ENCODE measurements at places on chromosomes 2 and 18.

DNA sequence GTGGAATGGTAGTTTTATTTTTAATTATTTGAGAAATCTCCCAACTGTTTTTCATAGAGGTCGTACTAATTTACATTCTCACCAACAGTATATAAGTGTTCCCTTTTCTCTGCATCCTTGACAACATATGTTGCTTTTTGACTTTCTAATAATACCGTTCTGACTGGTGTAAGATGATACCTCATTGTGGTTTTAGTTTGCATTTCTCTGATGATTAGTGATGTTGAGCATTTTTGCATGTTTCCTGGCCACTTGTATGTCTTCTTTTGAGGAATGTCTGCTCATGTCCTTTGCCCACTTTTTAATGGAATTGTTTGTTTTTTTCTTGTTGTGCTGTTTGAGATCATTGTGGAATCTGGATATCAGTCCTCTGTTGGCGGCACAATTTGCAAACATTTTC, 242.5 kb downstream of the ZNF521 start:
- DNase-seq = no peak

DNA sequence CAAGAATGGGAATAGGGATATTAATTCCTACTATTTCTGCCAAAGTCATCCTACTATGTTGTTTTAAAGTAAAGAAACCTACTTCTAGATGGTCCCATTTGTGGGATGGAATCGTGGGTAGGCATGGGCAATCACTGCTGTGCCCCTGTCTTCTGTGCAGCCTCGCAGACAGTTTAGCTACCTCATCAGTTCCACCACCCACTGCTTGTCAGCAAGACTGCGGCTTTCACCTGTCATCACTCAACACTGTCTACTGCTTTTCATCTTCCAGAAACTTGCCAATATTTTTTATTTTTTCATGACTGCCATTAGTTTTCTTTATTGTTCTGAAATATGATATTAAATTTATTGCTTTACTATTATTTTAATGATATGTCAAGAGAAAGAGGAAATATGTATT, 368.1 kb upstream of the KYNU start:
- no peak for DNase-seq

DNA sequence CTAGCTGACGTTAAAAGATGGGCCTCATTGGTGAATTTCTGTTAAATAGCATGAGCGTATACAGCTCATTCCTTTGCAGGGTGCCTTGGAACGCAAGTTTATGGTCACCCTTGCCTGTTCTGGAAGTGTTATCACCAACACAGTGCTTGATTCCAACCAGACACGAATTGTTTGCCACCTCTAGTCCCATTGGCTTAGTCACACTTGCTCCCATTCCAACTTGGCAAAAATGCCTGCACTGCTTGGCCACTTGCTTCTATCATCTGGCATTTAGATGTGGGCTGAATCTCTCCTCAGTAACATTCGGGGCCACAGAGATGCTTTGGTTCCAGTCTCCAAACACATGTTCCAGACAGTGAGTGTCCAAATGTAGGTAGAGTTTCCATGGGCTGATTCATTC, 27.5 kb upstream of the ACVR1 start:
- DNase-seq = no peak

DNA sequence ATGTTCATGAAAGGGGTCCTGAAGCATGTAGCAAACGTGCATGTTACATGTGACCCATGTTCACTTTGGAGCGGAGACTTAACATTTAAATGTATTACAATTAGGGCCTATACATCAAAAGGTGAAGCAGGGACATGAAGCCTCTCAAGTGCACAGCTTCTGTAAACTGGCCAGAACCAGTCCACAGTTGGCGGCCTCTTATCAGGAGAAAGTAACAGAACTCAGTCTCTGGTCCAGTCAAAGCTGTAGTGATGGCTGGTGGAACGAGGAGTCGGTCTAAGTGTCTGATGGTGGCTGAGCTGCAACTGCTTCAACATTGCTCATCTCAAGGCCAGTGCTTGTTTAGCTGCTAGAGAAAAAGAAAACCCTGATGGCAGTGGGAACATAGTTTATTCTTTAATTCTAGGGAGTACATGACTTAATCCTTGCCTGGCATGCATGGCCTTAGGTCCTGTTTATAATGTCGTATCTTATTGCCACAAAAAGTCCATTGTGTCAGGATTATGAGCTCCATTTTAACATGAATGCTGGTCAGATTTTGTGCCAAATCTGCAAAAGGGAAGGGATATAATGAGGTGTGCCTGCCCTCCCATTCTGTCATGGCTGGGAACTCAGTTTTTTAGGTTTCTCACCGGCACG, 22.2 kb upstream of the YES1 start:
- no peak for DNase-seq

GRCh38 chr2:10447300-10447894, 730 bp downstream of the ODC1 start:
- DNase-seq = peak; percentile 29

GRCh38 chr2:444937-445884, 157.3 kb upstream of the ALKAL2 start:
- DNase-seq = peak; percentile 21

DNA sequence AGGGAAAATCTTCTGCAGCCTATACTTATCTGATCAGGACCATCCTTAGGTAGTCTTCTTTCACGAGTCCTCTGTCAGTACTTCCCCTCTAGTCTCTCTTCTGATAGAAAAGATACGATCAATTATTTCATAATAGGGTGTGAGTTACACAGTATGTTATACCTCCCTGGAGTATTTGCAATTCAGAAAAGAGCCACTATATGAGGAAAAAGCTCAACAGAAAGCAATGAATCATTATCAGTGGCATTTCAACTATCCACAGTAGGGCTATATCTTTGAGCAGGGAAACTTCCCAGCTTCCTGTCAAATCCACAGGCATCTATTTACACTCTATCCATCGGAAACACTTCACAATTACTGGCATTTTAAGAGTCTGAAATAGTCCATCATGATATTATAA, 105.3 kb upstream of the ACVR2A start:
- DNase-seq = no peak

GRCh38 chr2:47964722-47965434, 58.6 kb upstream of the FBXO11 start:
- DNase-seq = no peak

- no peak for DNase-seq
These were observed 10.1 kb downstream of the SERPINB10 start for GRCh38 chr18:63917817-63918216.

DNA sequence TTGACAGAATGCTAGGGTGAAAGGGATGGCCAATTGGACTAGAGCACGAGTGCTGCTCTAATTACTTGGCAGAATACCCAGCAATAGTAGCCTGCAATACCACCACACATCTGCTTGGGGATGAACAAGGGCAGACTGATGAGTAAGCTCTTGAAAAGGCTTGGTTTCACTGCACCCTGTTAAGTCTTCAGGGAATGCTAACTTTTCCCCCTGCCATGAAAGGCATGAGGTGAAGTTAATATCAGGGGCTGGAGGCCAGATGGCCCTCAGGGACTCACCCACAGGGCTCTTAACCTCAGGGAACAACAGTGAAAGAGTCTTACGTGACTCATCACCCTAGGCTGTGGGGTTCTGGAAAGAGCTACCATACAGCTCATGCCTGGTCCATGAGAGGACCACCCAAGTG, 51.7 kb upstream of the MYL1 start:
- no peak for DNase-seq

GRCh38 chr2:132991471-132992045, 321.6 kb upstream of the LYPD1 start:
- DNase-seq = no peak

DNA sequence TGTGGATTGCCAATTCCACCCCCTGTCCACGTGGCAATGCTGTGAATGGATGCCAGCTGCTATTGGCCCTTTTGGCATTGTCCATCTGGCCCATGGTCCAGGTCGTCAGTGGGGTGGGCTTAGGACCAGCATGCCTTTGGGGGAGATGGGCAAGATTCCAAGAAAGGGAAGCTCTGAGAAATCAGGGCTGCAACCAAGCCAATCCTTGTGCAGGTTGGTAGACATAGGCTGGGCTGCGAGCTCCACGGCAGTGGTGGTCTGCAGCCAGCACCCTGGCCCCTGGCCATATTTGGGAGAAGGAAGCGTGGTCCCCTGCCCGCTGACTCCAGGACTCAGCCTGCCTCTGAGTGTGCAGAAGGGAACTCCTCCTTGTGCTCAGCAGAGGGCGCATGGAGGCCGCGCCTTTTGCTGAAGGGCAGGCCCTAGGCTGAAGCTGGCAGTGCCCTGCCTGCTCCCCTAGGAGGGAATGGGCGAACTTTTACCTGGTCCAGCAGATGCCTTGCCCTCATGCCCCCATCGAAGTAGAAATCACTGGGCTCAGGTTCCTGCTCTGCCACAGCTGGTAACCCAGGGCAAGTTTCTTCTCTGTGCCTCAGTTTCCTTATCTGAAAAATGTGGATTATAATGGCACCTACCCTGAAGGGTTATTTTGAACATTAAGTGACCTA, 5.4 kb downstream of the SPR start:
- peak; percentile 42 for DNase-seq

DNA sequence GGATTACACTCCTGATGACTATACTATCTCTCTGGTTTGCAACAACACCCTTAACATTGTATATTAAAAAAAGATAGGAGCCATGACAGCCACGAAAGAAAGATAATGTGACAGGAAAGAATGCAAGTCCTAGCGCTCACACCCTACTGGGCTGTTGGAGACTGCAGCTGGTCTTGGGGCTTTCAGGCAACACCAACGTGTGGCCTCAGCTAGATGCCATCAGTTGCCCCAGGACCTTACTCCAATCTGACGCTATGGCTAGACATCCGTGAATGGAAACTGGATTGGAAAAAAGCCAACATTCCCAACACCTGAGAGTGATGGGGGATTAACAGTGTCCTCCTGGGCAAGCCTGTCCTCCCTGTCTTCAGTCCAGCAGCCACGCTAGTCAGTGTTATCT, 357.4 kb upstream of the GULP1 start:
- no peak for DNase-seq

DNA sequence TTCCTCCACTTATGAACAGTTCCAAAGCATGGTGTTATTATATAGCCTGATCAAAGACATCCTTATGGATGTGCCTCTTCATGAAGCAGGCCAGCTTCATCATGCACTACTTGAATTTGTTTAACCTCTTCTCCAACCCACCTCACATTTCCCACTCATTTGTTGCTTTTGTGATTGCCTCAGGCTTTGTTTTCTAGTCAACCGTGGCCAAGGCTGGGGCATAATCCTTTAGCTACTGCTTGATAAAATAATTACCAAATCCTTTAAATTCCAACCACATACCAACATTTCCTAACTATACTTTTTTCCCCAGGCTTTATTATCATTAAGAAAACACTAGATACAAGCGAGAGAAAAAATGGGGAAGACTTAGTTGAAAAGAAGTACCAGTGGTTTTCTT, 39.6 kb upstream of the SCN1A start:
- no peak for DNase-seq

- DNase-seq = peak; percentile 36
These were observed 11.1 kb downstream of the CHRNA1 start for GRCh38 chr2:174753038-174753633.

DNA sequence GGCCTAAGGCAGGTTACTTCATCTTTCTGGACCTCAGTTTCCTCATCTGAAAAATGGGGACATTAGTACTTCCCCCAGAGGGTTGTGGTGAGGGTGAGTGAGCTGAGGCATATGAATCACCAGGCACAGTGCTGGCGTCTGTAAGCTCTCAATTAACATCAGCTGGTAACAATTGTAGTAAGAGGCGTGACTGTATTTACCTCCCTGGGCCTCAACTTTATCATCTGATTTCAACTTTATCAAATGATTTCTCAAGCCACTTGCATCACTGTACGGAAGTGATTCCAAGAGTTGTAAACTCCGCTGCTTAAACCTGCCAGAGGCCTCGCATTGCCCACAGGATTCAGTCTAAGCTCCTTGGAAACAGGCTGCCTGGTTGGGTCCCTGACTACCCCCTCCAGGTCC, 53.6 kb upstream of the PKDCC start:
- DNase-seq = no peak

DNA sequence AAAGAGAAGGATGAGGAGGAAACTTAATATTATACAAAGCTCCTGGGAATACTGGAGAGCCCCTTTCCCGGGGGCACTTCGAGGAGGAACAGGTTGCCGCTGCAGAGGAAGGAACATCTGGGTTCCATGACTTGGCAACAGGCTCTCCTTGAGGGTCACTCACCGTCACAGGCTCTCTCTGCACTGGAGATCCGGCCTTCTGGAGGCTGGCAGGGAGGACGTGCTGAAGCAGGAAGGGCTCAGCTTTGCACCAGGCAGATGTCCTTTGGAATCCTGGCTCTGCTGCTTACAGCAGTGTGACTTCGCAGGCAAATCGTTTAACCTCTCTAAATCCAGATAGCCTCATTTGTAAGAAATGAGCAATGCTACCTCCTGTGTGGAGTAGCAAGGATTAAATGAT, 2.9 kb upstream of the DPYSL5 start:
- no peak for DNase-seq

- no peak for DNase-seq
These were observed 1474.0 kb upstream of the TMEFF2 start for GRCh38 chr2:193668557-193669323.

DNA sequence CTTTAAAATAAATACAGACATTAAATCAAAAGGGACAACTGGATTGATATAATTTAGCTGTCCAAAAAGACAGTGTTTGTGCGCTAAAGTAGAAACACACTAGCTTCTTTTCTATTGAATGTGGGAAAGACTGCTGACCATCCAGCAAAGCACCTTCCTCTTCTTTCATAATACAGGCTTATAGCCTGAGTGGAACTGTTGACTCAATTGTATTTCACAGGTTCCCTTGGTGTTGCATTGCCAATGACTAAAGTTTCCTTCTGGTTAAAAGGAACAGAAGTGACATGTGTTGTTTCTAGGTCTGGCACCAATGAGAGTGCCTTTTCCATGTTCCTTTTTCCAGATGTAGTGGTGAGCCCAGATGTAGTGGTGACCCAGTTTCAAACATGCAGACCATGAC, 412.3 kb downstream of the RNF144A start:
- no peak for DNase-seq

DNA sequence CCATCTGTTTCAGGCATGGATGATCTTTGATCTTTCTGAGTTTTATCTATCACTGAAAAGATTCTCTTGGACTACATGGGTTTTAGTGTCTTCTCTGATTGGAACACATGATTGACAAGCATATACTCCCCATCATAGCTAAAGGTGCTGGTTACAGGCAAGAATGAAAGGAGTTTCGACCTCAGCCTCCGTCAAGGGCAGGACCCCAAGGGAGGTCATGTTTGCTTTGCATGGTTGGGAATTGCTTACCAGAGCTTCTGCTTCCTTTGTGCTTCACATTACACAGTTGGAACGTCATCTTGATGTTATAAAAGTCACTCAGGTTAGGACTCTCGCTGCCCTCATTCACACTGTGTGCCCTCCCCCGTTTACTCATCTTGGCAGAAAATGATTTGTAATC, 287.7 kb downstream of the PIK3C3 start:
- no peak for DNase-seq

Data from activated CD4-positive, alpha-beta T cell treated with anti-CD3 and anti-CD28 coated beads for 4 hours (primary cell).